ENCODE measurements at places on chromosomes 5 and 9.

DNA sequence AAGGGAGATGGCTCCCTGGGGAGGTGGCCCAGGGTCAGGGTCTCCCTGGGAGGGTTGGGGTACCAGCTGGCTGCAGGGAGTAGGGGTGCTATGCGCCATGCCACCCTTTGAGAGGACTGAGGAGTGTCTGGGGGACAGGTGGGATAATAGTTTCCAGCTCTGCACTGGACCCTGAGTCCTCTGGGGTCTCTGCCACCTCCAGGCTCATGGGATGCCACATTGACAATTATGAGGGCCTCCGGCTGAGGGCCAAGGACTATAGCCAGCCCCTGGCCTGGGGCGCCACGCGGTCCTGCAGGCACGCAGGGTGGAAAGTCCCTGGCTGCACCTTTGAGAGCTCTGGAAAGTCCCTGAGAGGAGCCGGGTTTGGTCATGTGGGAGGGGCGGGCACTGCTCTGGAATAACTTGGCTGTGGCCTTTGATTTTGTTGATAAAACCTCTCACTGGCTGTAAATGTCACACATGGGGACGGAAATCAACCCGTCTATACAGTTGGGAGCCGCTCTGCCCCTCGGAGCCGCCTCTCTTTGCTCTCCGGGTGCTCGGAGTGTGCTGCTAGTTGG is 16.0 kb downstream of the TRAF2 start:
- DNase-seq: peak; percentile 89

DNA sequence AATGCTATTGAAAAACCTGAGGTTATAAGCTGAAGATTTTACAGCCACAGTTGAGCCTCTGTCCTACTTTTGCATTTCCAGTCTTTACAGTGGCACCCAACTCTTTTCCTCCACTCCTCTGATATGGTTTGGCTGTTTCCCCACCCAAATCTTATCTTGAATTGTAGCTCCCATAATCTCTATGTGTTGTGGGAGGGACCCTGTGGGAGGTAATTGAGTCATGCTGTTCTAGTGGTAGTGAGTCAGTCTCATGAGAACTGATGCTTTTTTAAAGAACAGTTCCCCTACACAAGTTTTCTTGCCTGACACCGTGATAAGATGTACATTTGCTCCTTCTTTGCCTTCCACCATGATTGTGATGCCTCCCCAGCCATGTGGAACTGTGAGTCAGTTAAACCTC is 646.1 kb upstream of the SEMA6A start:
- no peak for DNase-seq

- DNase-seq: no peak
These were observed 65.3 kb downstream of the LMX1B start for GRCh38 chr9:126678989-126679388.

- DNase-seq: no peak
These were observed 278 bp upstream of the NIPSNAP3A start for GRCh38 chr9:104747245-104747564.

Measured in T-helper 22 cell (primary cell).